ENCODE measurements at places on chromosomes 2 and 18.

DNA sequence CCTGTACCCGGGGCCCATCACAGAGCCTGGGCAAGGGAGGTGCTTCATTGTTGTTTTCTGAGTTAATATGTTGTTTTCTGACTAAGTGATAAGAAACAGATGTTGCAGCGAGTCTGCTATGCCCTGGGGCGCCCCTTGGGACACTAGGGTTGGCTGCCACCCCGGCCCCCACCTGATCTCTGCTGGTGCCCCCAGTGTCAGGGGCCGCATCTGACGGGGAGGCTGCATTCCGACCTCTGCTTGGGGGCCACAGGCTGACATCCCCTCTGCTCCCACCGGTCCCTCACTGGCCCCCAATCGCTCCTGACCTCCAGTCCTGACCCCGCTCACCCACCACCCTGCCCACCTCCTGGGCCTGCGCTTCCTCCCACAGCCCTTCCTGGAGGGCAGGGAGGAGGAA, 65.9 kb downstream of the LONRF2 start:
- no peak for DNase-seq

- DNase-seq, result peak; percentile 17
Measured at GRCh38 chr2:106932644-106933043, 46.7 kb upstream of the ST6GAL2 start.

DNA sequence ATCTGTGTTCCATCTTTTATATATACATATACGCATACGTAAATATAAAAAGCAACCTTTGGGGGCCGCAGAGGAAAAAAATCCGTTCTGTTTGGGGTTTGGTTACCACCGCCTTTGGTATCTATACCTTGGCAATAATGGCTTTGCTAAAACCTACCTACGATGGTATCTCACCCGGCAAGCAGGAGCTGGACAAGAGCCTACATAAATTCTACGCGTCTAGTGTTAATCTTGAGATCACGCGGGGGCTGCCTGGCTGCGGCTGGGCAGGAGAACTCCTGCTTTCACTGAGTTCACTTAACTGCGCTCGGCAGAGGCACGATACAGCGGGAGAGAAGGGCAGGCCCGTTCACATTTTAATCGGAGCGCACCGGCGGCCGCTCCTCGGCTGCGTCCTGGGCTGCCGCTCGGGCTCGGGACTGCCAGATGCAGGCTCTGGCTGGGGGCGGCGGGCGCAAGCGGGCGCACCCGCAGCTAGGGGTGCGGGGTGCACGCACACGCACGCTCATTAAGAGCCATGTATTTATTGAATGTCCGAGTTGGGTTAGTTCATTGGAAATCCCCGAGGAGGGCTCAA, 1.7 kb upstream of the POU3F3 start:
- no peak for DNase-seq

GRCh38 chr2:99822474-99823207, 319.7 kb downstream of the AFF3 start:
- DNase-seq, result no peak

DNA sequence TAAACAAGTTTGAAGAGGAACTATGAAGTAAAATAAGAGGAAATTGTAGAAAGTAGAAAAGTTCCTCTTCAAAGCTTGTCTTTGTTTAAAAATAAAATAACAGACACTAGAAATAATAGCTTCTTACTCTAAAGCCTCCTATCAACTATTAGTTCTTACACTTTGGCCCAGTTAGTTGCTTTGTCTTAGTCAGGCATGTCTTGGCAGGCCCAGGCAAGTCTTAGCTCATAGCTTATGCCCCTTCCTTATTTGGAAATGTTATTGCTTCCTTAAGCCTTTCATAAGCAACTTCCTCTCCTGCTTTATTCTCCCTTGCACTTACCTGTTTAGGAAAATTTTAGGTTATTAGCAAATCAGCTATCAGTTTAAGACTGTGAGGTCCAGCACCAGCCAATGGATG, 950.6 kb upstream of the LRATD1 start:
- DNase-seq, result no peak
